Osteoblast (primary cell): ENCODE measurements at places on chromosomes 11 and 22. TPM values are rescaled to one million over a fixed set of nuclear protein-coding genes. Genes with fewer than 3 reads are reported as not detected.

GRCh38 chr22:48495751-48496080, 1332.0 kb downstream of the BRD1 start:
- DNase-seq = peak; percentile 62

GRCh38 chr11:128310676-128311445, 276.5 kb downstream of the ETS1 start:
- no peak for DNase-seq

DNA sequence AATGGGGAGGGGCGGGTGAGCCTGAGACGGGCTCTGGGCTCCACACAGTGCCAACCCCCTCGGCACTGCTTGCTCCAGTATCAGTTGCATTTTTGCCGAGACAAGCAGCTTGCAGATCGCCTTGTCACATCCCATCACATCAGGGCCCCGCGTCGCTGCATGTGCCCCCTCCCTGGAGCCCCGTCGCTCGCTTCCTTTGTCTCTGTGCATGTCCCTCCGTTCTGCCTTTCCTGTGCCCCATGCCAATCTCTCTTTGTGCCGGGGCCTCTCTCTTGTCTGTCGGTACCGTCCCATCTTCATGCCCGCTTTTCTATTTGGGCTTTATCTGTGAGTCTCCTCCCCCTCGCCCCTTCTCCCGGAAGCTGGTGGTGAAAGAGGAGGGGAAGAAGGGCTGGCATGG, 202.2 kb downstream of the CEP164 start:
- no peak for DNase-seq

The ISX gene
- not detected in 2 replicates for total RNA-seq

- DNase-seq = no peak
Measured at GRCh38 chr11:18578975-18579598, 9.4 kb downstream of the UEVLD start.

The SMPD1 gene
- total RNA-seq = 75.6 and 78.4 TPM in 2 replicates

DNA sequence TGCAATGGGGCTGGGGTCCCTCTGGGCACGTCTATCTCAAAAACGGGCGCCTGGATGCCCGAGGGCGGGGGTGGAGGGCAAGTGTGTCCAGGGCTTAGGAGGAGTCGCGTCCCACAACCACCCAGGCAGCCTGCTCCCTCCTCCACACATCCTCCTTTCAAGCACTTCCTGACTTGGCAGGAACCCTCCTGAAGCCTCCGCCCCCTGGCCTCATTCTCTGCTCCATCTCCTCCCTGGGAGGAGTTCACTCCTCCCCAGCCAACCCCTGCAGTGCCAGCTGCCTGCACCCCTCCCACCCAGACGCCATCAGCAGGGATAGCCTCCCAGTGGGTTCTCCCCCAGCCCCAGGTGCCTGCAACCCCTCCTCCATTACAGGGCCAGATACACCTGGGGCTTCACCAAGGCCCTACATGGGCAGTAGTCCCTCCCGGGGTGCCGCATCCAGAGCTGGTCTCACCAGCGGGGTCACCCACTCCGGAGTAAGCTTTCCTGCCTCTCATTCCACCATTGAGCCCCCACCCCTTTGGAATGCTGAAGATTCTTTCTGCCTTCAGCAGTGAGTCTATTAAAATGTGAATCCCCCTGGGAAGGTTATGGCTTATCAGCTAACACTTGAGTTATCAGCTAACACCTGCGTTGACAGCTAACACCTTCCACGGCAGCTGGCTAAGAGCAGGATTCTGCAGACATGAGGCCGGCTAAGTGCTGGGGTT, 24.4 kb downstream of the RTN4R start:
- DNase-seq = peak; percentile 99

DNA sequence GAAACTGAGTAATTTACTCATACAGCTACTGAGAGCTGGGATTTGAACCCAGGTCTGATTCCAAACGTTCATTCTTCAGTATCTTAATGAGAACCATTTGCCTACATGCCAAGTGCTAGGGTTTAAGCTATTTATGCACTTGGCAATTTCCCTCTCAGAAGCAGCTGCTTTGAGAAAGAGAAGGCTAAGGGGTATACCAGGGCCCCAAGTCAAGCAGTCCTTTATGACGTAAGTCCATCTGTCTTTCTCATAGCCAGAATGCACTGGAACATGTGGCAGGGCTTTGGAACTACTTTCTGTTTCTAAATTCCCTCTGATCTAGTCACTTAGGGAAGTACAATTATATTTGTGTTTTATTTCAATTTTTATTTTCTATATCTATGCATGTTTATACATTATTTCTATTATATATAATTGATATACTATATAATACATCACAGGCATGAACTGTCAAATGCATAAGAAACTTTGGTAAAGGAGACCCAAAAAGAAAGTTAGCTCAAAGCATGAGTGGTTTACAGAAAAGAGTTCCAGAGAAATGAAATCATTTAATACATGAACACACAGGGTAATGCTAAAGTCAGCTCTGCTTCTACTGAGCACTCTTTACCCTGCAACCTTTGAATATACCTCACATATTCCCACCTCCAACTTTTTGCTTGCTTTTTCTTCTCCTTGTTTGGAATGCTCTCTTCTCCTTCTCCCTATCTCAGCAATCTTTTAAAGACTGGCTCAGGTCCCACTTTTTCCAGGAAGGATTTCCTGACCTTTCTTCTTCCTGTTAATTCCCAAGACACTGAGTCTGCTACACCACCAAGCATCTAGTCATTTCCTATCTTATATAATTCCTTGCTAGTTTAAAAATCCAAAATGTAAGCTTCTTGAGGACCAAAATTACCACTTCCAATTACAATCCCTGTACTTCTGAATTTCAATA, 80.5 kb upstream of the GDPD4 start:
- peak; percentile 29 for DNase-seq
